Kidney glomerular epithelial cell (primary cell): ENCODE measurements at places on chromosomes 12 and 14.

DNA sequence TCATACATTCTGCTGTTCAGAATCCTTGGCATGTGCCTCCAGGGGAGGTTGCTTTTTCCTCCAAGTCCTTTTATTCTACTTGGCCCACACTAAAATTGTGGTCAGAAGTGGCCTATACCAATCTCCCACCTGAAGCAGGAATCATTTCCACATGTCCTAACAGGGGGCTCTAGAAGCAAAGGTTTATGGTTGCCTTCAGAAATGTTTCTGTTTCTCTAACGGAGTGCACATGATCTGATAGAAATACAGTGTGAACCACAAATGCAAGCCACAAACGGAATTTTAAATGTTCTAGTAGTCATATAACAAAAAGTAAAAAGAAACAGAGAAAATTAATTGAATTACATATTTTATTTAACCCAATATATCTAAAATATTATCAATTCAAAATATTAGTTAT, 4.0 kb downstream of the PTGER2 start:
- DNase-seq, result no peak

- DNase-seq, result no peak
Measured at GRCh38 chr12:70122804-70123203, 120.4 kb upstream of the CNOT2 start.

- DNase-seq, result no peak
Measured at GRCh38 chr14:105340821-105341733, 26.5 kb downstream of the PACS2 start.

DNA sequence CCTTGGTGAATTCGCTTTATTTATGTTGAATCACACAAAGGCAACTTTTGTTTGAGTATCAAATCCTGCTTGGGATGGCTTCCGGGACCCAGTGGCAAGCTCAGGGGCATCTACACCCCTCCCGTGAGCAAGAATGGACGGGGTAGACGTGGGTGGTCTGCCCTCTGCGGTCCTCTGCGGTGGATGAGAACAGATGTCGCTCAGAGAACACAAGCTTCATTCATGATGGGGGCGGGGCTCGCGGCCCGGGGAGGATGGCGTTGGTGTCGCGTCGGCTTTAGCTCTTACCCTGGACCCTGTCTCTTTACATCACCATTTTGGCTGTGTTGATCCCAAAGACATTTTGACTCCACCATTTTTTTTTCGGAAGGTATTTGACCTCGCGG, 158.5 kb upstream of the RTL1 start:
- DNase-seq, result no peak

GRCh38 chr12:120159509-120160237, 34.8 kb downstream of the GCN1 start:
- DNase-seq, result no peak

- no peak for DNase-seq
Measured at GRCh38 chr12:29150462-29150861, 1.4 kb downstream of the FAR2 start.

DNA sequence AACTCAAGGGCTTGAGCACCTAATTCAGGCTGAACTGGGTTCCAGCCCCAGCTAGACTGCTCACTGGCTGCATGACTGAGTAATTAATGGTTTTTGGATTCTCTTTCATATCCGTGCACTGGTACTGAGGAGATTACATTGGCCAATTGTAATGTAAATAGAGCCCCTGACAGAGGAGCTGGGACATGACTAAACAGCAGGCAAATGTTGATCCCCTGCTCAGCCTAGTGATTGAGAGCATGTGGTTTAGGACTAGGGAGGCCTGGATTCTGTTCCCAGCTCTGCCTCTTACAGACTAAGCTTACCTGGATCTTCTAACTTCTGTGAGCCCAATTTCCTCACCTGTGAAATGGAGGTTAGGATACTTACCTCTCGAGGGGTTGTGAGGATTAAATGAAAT, 204.3 kb downstream of the ESR2 start:
- no peak for DNase-seq

- no peak for DNase-seq
Measured at GRCh38 chr14:59328454-59328853, 136.7 kb downstream of the GPR135 start.

DNA sequence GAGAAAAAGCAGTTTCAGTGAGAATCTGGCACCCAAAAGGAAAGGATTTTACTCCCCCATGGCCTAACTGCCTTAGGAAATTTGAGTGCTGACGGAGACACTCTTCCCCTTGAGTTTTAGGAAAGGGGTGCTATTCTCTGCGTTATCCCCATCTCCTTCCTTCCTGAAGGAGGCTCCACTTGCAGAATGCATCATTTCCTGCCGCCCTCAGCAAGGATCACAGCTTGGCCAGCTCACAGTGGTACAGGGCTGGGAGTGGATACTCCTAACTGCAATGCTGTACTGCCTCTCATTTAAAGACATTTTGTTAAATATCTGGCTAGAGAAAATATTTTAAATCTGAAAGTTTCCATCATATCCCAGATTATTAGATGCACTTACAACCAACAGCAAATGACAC, 33.0 kb downstream of the RDH12 start:
- no peak for DNase-seq
